Stimulated activated CD4-positive, alpha-beta T cell treated with anti-CD3 and anti-CD28 coated beads, Interleukin-15, amount 100 ng/mL, for 48 hours (primary cell): ENCODE measurements at places on chromosomes 13 and 19.

DNA sequence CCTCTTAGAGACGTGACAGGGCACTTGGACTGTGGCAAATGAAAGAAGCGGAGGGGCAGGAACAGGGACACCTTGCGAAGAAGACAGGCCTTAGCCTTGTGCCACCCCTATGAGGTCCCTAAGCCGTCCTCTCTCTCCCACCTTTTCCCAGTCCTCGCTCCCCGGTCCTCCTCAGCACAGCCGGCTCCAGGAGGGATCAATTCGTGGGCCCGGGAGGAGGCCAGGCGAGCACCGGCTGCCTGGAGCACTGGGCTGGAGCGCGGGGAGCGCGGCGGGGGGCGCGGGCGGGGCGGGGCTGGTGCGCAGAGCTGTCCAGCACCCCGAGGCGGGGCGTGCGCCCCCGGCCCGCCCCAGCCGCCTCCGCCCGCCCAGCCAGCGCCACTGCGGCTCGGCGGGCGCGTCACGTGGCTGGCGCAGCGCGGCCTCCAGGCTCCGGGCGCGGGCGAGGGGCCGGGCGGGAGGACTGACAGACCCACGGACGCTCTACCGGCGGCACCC is at the start of gene LRP3:
Gene LRP3 (plus strand): TSS at position 466 of the 498 bp plus-strand sequence. CDS start 456 bp downstream, outside the sequence.
- DNase-seq = no peak

- DNase-seq = no peak
These were observed 27.4 kb upstream of the SCEL start for GRCh38 chr13:77507931-77508776.

DNA sequence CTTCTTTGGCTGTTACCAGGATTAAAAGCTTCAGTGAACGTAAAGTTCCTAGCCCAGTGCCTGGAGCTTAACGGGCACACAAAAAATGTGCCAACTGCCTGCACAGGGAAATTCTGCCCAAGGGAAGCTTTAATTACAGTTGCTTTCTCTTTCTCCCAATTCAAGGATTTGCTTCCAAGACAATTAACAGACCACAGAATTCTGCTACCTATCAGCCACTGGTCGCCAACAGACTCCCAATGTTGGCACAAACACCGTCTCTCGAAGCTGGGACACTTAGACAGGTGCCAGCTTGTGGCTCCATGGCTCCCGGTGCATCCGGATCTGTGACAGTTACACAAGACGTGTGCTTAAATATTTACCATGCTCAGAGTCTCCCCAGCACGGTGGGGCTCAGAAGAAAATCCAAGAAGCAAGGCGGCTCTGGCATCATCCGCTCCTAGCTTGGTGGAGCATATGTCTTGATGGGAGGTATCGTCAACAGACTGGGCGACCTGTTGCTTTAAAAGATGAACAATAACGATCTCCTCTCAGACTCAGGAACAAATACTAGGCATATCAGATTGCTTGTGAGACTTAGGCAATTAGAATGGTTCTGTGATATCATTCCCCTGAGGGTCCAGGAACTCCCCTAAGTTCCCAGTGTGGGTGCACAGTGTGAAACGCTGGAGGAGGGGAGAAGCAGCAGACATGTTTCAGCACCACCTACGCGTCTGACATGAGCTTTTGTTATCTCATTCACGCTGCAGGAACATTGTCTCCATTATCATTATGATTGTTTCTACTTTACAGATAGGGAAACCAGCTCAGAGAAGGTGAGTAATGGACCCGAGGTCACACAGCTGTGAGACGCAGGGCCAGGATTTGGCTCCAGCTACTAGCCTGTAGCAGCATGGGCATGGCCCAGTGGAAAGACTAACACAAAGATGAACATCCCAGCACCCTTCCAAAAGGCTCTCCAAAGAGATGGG is 61.6 kb downstream of the ALOX5AP start:
- peak; percentile 31 for DNase-seq

GRCh38 chr19:42125536-42125935 is 6.7 kb downstream of the POU2F2 start:
- no peak for DNase-seq

GRCh38 chr13:94711561-94712286 is 621 bp downstream of the SOX21 start:
- no peak for DNase-seq

DNA sequence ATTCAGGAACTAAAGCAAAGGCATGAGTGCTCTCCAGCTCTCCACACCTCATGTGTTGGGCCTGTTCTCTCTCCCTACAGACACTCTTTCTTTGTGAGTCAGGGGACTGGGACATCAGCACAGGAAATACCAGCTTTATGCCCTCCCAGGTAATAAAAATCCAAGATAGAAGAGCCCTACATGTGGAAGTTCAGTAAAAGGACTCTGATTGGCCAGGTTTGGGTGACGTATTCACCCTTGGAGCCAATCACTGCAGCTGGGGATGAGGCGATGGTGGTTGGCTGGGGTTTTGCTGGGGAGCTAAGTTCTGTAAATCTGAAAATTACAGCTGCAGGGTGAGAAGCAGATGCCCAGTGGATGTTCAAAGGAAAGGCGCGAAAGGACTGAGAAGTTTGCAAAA is 32.5 kb downstream of the CCDC70 start:
- DNase-seq = no peak

GRCh38 chr19:41705393-41706174 is 2.8 kb upstream of the CEACAM5 start:
- DNase-seq = no peak

DNA sequence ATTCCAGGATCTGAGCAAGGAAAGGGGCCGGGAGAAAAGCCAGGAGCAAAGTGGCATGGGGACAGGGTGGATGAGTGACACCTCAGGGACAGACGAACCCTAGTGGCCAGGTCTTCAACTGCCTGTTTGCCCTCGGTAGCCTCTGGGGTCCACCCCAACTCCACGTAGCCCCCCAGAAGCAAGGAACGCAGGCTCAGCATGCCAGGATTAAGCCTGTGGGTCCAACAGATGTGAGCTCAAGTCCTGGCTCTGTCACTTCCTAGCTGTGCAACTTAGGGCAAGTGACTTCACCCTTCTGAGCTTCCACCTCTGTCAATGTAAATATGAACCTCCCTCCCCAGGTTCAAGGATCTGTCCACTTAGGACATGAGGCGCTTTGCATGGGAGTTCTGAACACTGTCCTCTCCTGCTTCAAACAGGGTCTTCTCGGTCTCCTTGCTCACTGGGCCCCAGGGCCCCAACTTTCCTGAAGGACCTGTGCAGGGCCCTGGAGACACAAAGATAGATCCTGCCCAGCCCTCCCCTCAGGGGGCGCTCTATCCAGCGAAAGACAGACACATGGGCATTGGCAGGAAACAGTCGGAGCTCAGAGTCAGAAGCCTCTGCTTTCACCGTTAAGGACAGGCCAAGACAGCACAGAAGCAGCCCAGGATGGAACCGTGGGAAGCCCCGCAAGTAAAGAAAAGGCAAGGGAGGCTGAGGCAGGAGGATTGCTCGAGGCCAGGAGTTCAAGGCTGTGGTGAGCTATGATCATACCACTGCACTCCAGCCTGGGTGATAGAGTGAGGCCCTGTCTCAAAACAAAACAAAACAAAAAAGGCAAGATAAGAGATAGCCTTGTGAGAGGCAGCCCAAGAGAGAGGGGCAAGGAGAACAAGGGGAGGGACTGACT is 13.2 kb downstream of the SYDE1 start:
- DNase-seq = no peak

DNA sequence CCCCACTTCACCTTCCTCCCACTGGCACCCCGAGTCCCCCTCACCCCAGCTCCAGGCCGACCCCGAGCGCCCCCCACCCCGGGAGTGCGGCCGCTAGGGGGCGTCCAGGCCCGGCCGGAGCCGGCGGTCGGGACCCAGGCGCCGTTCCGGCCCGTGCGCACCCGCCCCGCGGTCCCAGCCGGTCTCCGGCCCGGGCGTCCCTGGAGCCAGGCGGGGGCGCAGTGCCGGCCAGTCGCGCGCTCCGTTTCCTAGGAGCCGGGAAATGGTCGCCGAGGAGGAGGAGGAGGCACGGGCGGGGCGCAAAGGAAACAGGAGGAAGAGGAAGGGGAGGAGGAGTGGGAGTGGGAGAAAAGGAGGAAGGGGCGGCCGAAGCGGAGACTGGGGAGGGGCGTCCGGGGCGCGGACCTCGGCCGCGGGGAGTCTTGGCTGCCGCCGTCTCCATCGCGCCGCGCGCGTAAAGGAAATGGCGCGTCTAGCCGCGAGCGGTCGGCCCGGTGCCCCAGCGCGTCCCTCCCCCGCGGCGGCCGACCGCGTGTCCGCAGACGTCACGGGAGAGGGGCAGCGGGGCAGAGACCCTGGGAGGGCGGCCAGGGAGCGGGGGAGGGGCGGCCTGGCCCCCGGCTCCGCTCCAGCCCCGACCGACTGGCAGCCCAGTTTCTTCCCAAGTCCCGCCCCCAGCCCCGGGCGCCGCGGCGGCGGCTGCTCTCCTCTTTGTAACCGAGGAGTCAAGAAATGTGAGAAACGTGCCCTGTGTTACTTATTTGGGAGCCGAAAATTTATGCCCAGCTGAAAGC is 1.1 kb upstream of the KCTD15 start:
- DNase-seq = peak; percentile 25

DNA sequence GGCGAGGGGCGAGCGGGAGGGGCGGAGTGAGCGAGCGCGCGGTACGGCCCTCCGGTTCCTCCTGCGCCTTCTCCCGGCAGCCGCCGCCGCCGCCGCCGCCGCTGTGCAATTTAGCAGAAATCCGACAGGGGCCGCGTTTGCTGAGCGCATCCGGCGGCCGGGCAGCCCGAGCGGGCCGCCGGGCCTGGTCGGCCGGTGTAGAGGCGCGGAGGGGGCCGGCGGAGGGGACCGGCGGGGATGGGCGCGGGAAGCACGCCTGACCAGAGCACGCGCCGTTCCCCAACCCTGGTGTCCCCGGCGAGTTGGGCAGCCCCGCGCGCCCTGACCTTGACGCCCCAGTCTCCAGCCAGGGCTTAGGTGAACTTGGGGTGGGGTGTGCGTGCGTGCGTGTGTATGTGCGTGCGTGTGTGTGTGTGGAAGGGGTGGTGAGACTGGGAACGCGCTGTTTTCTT is 144.5 kb upstream of the ZNF536 start:
- peak; percentile 19 for DNase-seq
